ENCODE measurements at places on chromosomes 3 and 15.

DNA sequence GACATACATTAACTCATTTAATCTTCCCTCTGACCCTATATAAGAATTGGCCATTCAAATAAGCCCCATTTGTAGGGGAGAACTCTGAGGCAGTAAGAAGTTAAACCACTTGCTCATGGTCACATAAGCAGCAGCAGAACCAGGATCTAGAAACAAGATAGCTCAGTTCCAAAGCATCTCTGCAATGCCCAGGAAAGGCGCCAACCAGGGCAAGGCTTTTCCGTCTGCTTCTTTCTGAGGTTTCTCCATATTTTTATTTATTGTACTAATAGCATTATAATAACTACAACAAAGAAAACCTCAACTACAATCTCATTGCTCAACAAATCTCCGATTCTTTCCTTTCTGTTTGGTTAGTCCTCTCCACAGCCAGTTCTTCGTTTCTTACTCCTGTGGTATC lies 4.3 kb upstream of the UBE2E2 start:
- DNase-seq, result no peak
- no peak overlapping the region for H3K4me3 ChIP-seq
- H3K27me3 ChIP-seq, result peaks cover 14% of the 10 kb centered on the region

DNA sequence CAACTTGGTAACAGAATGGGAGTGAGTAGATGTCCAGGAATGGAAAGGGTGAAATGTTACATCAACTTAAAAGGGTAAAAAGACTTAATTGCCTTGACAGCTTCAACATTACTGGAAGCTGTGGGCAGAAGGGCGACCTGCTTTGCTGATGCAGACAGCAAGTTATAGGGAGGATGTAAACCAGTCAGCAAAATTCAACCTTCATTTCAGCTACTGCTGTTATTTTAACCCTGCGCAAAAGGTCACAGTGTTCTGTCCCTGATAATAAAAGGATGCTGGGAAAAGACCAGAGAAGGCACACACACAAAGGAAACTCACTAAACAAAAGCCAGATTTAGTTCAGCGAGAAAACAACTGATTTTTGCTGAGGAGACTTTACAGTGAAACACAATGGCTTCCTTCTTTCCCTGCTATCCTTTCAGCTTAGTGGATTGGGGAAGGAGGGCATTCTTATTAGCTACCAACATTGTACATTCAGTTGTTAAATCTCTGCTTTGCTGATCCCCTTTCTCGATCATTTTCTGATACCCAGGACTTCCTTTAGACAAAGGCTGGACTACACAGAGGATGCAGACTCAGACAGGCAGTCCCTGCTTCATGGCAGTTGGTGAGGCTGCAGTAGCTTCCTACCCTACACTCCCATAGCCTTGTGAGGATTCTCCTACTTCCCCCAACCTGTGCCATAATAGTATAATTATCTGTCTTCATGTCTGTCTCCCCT lies 62.0 kb downstream of the P3H2 start:
- no peak for DNase-seq
- H3K27ac ChIP-seq, result no peak overlapping the region
- H3K36me3 ChIP-seq, result no peaks in the 10 kb centered on the region
- H3K4me1 ChIP-seq, result no peaks in the 10 kb centered on the region
- H3K27me3 ChIP-seq, result peaks cover 28% of the 10 kb centered on the region

DNA sequence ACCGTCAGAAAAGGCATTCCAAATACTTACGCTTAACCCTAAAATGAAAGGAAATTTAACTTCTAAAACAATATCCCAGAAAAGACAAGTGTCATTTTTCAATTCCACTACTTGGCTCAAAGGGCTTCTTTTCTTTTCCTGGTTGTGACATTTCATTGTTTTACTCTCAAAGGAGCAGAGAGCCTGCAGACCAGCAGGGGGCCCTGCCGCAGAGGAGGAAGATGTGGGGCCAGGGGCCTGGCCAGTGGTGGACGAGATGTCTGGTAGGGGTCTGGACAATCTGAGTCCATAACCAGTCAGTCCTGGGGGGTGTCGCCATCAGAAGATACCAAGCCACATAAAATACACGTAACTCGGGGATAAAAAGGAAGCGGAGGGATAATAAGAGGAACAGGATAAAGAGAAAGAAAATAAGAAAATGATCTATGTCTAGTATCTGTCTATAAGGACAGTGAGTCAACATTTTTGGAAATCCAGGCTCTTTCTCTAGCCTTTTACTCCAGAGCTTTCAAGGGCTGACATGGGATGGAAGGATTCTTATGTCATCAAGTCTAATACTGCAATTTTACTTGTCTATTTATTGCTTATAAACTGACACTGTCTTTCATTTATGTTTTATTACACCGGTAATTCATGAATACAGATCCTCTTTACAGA lies 54.2 kb upstream of the ARHGEF3 start:
- H3K36me3 ChIP-seq, result peaks cover 7% of the 10 kb centered on the region
- no peaks in the 10 kb centered on the region for H3K27me3 ChIP-seq
- no peak overlapping the region for H3K4me3 ChIP-seq
- H3K4me1 ChIP-seq, result peaks cover 45% of the 10 kb centered on the region

DNA sequence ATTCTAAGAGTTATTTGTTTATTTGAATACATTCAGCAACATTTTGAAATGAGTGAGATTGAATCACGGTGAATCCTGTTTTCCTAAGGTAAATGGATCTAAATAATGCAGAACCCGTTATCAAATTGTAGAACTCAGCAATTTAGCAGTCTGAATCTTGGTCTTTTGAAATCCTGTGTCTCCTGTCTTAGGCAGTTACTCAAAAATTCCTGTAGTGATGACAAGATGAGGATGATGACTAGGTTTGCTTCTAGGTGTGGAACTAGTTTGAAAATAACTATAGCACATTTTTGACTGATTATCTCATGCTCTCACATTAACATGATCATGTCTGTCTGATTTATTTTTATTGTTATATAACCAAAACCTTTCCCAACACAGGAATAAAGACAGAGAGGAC lies 115.0 kb downstream of the RAP2B start:
- H3K36me3 ChIP-seq, result no peaks in the 10 kb centered on the region
- no peak overlapping the region for H3K27ac ChIP-seq
- H3K4me3 ChIP-seq, result no peak overlapping the region
- no peaks in the 10 kb centered on the region for H3K27me3 ChIP-seq

DNA sequence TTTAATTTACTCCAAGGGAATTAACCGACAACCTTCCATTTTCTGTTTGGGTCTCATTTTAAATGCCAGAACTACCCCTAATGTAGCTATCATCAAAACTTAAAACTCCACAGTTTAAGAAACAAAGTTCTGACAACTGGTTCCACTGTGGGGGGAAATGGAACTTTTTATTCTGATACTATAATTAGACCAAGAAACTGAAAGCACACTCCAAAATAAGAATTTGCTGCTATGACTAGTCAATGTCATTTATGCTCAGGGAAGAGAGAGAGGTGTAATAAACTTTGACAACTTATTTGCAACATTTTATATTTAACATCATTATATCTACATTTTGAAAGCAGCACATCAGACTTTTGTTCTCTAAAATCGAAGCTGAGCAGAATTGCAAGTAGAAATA lies 169.2 kb downstream of the ANXA2 start:
- H3K27ac ChIP-seq, result no peak overlapping the region
- peaks cover 2% of the 10 kb centered on the region for H3K36me3 ChIP-seq
- no peak for DNase-seq
- H3K4me3 ChIP-seq, result no peak overlapping the region
- no peaks in the 10 kb centered on the region for H3K4me1 ChIP-seq

GRCh38 chr3:129618901-129619671 lies 12.6 kb upstream of the PLXND1 start:
- H3K27ac ChIP-seq, result peak overlapping the region; percentile 73
- H3K4me1 ChIP-seq, result peaks cover 12% of the 10 kb centered on the region
- H3K27me3 ChIP-seq, result no peaks in the 10 kb centered on the region
- no peak for DNase-seq
- H3K36me3 ChIP-seq, result no peaks in the 10 kb centered on the region
- H3K4me3 ChIP-seq, result no peak overlapping the region

DNA sequence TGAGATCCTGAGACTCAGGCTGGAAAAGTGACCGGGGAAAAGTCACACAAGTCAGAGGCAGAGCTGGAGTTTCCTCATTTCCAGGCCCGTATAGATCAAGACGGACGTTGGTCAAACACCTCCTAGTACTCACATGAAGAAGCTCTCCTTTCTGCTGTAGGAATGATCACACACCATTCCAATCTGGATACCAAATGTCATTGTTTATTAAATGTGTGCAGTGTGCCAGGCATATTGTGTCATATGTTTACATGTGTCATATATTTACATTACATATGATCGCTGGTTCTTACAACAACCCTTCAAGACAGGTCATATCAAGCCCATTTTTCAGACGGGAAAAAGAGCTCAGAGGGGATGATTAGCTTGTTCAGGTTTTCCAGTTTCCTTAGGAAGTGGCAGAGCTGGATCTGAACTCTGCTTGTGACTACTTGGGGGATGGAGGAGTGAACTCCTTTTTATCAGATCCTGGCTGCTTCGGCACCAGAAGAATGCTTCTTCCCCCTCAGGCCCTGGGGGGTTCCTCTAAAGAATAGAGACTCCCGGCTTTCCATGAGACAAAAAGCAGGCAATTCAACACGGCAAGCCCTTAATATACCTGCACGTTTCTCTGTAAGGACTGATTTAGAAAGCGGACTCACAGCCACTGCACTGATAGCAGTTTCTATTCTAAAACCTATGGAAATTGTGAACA lies 41.9 kb downstream of the FAM43A start:
- H3K27ac ChIP-seq, result peak overlapping the region; percentile 41
- peaks cover 5% of the 10 kb centered on the region for H3K36me3 ChIP-seq
- peaks cover 3% of the 10 kb centered on the region for H3K4me1 ChIP-seq
- no peak for DNase-seq
- H3K27me3 ChIP-seq, result peaks cover 67% of the 10 kb centered on the region

GRCh38 chr3:135310317-135310716 lies 515.3 kb downstream of the EPHB1 start:
- H3K27me3 ChIP-seq, result no peaks in the 10 kb centered on the region
- no peak overlapping the region for H3K4me3 ChIP-seq
- no peak overlapping the region for H3K27ac ChIP-seq
- H3K36me3 ChIP-seq, result no peaks in the 10 kb centered on the region
- DNase-seq, result no peak
- H3K4me1 ChIP-seq, result no peaks in the 10 kb centered on the region

DNA sequence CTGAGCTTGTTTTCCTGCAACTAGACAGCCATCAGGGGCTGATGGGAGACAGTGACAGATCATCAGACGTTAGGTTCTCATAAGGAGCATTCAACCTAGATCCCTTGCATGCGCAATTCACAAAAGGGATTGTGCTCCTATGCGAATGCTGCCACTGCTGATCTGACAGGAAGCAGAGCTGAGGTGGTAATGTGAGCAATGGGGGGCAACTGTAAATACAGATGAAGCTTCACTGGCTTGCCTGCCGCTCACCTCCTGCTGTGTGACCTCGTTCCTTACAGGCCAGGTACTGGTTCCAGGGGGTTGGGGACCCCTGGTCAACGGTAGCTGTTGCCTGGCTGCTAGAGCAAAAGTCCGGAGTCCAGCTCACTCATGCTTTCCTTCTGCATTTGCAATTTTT lies 26.4 kb upstream of the KCNAB1 start:
- H3K36me3 ChIP-seq, result no peaks in the 10 kb centered on the region
- no peak overlapping the region for H3K4me3 ChIP-seq
- no peak overlapping the region for H3K27ac ChIP-seq
- no peak for DNase-seq

DNA sequence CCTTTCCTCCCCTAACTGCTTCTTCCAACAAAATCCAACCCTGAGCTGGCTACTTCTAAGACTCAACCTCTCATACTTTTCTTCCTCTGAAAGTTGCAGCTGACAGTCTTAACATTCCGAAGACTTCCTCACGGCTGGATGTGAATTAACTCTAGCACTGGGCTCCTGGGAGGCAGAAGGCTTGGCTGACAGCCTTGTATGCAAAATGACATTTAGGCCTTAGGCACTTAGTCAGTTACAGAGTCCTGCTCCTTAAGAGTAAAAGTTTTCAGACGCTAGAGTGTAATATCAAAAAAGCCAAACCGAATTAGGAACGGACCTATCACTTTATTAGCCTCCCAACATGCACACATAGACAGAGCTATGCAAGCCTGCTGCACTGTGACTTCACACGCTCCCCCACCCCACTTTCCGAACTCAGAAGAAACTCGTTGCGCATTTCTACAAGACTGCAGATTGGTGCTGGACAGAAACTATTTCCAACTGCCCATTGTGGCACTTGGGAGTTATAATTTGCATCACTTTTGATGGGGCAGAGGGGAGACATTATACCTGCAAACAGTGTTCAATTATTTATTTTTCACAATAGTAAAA lies 15.5 kb upstream of the ANXA2 start:
- no peaks in the 10 kb centered on the region for H3K27me3 ChIP-seq
- DNase-seq, result no peak
- no peak overlapping the region for H3K4me3 ChIP-seq
- peaks cover 11% of the 10 kb centered on the region for H3K4me1 ChIP-seq
- no peaks in the 10 kb centered on the region for H3K36me3 ChIP-seq

DNA sequence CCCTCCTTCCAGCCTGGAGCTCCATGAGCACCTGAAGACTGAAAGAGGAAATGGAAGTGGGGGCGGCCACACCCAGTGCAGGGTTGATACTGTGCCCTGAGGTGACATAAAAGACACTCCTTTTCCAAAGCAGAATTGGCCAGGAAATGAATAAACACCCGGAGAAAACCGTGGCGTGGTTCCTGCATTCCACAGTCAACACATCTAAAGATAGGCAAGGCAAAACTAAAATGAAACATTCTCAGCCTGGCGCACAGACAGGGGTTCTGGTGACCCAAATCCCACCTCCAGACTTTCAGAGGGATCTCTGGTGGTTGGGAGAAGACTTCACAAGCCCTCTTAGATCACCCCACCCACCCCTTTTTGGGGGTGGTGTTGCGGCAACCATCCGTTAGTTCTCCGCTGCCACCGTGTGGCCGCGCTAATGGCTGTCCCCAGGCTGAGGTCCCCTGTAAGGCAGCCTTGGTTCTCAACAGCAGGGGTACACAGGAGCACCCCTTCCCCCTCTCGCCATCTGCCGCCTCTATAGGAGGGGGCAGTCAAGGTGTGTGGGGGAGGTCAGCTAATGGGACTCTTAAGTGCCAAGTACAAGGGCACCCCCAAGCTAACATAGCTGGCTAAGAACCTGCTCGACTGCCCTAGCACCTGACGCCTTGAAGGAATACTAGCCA lies 2.5 kb upstream of the MST1R start:
- peak; percentile 33 for DNase-seq
- no peaks in the 10 kb centered on the region for H3K27me3 ChIP-seq
- peak overlapping the region; percentile 87 for H3K27ac ChIP-seq
- H3K4me1 ChIP-seq, result peaks cover 30% of the 10 kb centered on the region
- H3K4me3 ChIP-seq, result peak overlapping the region; percentile 70

Measured in T-helper 17 cell (primary cell).